ENCODE measurements at places on chromosomes 4 and X.

DNA sequence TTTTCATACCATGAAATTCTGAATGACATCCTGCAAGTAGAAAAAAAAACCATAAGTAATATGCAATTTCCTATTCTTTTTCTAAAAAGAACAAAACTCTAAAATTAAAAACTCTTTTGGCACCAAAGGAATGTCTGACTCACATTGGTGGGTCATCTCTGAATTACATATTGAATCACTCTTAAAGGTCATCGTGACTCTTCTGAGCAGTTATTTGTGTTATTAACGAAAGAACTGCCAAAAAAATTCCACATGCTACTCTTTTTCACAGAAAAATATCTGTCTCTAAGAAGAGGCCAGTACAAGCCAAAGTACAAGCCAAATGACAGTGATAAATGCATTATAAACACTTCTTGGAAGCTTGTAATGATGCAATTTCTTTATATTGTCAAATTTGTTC lies 282.2 kb downstream of the GUCY2F start:
- no peak for DNase-seq

- DNase-seq: no peak
Observed at GRCh38 chr4:139686130-139686529, 20.5 kb downstream of the MGST2 start.

DNA sequence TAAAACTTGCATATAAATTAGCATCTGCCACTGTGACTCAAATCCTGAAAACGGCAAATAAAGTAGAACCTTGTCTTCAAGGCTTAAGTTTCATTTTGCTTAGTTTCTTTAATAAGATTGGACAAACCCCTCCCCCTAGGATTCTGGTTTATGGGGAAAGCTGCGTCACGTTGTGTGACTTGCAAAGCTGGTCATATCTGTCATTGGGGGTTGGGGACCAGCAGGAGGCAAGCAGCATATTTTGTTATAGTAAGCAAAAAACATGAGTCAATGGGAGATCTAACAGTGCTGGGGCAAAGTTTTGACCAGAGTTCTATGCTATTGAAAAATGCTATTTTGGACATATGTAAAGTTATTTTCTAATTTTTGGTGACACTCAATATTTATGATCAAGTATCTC lies 407.3 kb downstream of the PCDH18 start:
- peak; percentile 87 for DNase-seq

DNA sequence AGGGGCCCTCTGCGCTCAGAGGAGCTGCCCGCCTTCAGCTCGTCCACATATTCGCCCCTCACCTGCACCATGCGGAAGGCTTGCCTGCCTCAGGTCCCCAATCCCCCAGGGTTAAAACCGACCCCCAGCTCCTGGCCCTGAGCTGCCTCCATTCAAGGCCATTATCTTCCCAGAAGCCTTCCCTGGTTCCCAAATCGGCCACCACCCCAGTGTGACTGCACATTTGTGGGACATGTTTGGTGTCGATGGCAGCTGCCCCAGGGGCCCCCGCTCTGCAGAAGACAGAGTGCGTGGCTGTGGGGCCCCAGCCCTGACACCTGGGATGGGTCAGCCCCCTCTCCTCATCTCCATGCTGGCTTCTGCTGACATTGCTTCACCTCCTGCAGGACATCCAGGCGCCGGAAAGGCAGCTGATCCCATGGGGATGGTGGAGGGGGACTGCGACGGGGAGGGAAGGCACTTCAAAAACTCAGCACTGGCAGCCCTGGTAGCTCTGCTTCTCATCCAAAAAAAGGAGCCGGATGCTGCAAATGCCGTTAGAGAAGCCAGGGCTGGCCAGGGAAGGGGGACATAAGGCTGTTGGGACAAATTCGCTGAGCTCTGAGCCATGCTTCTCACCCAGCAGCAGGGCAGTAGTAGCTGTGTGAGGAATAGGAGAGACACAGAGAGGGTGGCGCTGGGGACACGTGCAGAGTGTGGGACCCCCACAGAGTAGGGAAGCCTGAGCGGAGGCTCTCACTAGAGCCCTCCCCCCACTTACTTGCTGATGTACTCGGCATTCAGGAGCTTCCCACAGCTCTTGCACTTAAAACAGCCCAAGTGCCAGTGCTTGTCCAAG lies 78.5 kb downstream of the ABLIM2 start:
- DNase-seq: no peak

DNA sequence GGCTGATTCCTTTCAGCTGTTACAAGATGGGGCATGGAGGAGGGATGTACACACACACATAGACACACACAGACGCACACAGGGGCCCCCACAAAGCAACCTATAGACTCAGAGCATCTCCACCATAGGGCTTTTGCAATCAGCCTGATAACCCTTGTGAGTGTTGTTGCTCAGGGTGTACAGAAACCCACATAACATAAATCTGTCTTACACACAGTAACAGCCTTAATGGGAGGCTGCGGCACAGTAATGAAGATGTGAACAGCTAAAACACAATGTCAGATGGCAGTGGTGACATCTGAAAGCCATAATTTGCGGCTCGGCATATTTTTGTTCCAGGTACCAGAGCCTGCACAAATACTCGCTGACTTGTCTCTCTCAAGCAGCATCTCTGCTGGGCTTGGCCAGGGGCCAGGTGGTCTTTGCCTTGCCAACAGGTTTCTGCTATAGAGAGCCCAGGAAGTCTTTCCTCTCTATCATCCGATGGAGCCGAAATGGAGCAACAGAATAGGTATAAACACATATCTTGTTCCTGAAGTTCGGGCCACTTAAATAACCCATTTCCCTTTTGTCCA lies 357.2 kb upstream of the GATB start:
- DNase-seq: no peak

DNA sequence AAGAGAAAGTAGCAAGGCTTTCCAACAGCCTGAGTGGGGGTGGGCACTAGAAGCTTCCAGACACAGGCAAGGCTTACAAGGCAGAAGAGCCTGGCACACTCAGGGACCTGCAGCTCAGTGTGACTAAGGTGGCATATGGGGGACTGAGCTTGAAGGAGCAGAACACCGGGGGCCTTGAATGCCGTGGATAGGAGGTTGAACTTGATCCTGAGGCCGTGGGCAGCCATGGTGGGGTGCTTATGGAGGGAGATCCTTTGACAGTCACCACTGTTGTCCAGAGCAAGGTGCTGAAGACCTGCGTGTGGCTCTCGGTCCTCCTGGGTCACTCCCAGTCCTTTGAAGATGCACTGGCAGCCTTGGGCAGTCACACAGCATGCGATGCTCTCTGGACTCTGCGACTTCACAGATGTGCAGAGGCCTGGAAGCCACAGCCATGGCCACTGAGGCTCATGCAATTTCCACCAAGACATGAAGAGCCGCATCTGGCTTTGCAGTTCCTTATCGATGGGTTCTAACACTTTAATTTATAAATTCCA lies 18.3 kb downstream of the C4orf50 start:
- no peak for DNase-seq

DNA sequence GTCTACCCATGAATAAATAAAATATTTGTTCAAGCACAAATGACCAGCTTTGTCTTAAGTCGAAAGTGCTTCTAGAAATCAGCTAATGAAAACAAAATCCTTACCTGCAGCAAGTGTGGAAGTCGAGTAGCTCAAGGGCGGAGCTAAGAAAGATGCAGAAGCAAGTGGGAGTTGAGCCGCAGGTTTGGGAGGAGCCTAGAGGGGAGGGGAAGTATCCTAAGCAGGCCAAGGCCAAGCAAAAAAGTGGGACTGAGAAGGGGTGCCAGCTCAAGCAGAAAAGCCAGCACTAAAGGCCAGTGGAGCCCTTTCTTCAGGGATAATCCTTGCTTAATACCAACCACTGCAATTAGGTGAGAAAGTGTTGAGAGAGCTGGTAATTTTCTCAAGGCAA lies 60.8 kb downstream of the DLG3 start:
- DNase-seq: no peak

- peak; percentile 25 for DNase-seq
Observed at GRCh38 chr4:39304651-39305050, 61.5 kb downstream of the RFC1 start.
